SHP77 (cell line): ENCODE measurements at places on chromosomes 2 and 18.

DNA sequence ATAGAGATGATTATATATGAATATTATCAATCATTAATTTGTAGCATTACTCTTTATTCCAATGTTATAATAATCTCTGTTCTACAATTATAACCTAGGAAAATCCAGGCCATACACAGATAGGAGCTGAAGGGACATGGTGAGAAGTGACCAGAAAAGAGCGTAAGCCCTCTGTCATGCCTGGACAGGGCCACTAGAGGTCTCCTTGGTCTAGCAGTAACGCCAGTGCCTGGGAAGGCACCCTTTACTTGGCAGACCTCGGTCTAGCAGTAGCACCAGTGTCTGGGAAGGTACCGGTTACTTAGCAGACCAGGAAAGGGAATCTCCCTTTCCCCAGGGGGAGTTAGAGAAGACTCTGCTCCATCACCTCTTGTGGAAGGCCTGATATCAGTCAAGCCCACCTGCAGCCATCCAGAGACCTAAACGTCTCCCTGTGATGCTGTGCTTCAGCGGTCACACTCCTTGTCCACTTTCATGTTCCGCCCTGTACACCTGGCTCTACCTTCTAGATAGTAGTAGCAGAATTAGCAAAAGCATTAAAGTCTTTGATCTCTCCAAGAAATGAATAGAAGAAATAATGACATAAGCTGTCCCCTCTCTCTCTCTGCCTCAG, 447.5 kb upstream of the FSIP2 start:
- peak; percentile 49 for DNase-seq

GRCh38 chr18:6943143-6943542, 174.5 kb downstream of the LAMA1 start:
- DNase-seq = no peak

DNA sequence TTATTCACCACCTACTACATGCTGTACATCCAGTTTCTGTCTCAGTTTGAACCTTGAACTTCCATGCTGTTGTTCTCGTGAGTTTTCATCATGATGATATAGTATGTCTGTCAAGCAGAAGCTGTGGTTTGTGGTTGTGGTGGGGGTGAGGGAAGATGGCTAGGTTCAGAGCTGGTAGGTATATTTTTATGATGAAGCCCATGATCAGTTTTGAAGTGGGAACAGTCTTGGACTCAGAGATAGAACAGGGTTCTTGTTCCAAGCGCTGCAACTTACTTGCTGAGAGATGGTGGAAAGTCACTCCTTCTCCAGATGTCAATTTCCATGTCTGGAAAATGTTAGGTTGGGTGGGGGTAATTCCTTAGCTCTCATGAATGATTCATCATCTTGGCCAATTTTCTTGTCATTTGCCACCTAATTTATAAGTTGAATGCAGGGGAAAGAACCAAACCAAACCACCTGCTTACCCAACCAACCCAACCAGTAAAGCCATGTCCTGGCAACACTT, 21.6 kb downstream of the PMAIP1 start:
- no peak for DNase-seq

GRCh38 chr2:47241715-47242114, 86.6 kb upstream of the STPG4 start:
- no peak for DNase-seq

GRCh38 chr2:10167316-10167715, 44.8 kb downstream of the RRM2 start:
- no peak for DNase-seq

DNA sequence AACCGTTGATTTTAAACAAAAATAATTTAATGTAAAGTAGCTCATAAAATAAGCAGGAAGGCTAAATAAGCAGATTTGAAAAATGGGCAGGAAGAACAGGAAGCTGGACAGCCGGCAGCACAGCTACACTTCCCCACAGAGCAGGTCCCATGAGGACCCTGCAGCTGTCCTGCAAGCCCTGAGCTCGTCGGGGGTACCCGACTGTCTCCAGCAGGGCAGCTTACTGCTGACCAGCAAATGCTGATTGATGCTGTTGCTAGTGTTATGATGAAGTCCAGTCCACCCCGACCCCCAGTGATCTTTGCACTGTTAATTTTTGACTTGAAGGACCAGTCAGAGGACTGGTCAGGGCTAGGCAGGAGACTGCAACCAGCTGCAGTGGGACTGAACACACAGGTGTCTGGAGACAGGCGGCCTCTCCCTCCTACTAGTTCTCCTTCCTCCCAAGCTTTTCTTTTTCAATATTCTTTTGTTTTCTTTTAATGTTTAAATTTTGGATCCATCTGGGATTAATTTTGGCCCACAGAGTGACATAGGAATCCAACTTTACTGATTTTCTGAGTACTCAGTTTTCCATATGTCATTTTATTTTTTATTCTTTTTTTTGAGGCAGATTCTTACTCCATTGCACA, 27.7 kb downstream of the POLE4 start:
- no peak for DNase-seq

DNA sequence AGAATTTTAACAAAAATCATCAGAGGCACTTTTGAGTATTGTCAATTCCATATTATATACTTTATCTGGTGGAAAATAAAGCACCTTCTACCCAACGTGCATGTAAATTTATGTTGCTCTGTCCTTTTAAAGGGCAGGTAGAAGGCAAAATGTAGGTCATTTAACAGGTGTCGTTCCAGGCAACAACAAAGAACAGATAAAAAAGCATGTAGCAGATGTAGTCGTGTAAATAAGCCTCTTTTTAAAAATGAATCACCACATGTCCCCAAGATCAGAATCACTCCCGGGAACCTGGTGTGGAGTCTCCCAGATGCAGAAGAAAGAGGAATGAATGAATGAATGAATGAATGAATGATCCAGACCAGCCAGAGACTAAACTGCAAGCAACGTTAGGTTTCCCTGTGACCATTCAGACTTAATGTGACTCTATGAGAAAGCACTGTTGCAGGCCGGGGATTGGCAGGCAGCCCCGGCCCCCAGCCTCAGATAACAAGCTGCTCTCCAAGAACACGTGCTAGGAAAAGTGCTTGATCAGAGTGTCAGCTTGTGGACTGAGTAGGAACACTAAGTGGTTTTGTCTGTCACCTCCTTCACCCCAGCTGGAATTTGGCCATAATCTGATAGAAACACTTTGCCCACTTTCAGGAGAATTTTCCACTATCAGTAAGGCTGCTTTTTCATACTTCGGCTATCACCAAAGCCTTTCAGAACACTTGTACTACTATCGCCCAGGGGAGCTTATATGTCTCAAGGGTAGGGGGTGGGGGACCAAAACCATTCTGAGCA, 100.6 kb downstream of the CDK15 start:
- DNase-seq = no peak

DNA sequence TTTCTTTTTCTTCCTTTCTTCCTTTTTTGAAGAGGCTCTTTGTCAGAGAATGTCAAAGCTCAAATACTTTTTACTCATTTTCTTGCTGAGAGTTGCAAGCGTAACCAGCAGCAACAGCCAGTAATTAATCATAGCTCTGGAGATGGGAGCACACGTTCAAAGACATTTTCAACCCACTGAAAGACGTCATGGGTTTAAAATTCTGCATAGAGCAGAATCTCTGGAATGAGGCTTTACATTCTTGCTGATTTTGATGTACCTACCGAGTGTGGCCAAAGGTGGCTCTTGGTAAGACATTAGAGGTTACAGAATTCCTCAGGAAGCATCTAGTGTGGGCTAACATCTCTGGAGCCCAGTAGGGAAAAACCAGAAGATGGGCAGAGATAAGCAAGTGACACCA, 292.5 kb downstream of the MTX2 start:
- DNase-seq = no peak

GRCh38 chr2:30933496-30933895, 126.2 kb upstream of the CAPN13 start:
- no peak for DNase-seq

- no peak for DNase-seq
Observed at GRCh38 chr18:60976976-60977375, 356.3 kb upstream of the CDH20 start.

DNA sequence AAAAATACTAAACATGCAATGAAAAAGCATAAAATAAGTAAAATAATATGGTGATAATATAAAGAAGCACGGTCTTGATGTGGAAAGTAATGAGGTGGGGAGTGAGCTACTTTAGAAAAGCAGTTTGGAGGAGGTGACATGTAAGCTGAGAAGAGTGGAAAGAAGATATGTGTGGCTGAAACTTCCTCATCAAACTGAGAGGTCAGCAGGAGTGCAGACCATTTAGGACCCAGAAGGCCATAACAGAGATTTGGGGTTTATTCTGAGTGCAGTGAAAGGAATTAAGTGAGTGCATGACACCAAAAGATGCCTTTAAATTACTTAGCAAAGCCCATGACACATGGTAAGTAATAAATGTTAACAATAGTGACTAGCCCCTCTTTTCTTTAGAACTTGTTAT, 24.4 kb upstream of the TMEM182 start:
- no peak for DNase-seq

DNA sequence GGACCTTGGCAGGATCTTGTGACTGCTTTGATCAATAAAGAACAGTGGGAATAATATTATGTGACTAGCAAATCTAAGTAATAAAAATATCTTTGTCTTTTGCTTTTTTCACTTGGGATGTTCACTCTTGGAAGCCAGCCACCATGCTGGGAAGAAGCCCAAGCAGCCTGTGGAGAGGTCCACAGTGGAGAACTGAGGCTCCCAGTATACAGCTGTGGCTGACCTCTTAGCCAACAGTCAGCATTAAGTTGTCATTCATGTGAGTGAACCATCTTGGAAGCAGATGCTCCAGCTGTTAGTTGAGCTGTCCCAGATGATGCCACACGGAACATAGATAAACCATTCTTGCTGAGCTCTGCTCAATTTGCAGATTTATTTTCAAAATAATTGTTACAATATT, 160.0 kb downstream of the OSR1 start:
- DNase-seq = no peak

GRCh38 chr2:26752656-26753055, 11.4 kb upstream of the SLC35F6 start:
- DNase-seq = no peak

GRCh38 chr2:219626540-219626939, 890 bp upstream of the SLC4A3 start:
- DNase-seq = no peak

DNA sequence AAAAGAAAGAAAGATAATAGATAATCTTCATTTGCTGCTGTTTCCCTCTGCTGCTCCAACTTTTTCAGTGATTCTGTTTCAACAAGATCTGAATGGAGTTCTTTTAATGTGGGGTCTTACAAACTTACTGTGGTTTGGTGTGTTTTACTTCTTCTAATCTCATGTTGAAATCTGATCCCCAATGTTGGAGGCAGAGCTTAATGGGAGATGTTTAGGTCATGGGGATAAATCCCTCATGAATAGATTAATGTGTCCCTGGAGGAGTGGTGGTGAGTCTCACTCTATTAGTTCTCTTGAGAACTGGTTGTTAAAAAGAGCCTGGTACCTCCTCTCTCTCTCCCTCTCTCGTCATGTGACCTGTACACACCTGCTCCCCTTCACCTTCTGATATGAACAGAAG, 442.4 kb downstream of the EPHA4 start:
- DNase-seq = no peak

GRCh38 chr2:73707058-73707457, 30.1 kb downstream of the TPRKB start:
- no peak for DNase-seq

DNA sequence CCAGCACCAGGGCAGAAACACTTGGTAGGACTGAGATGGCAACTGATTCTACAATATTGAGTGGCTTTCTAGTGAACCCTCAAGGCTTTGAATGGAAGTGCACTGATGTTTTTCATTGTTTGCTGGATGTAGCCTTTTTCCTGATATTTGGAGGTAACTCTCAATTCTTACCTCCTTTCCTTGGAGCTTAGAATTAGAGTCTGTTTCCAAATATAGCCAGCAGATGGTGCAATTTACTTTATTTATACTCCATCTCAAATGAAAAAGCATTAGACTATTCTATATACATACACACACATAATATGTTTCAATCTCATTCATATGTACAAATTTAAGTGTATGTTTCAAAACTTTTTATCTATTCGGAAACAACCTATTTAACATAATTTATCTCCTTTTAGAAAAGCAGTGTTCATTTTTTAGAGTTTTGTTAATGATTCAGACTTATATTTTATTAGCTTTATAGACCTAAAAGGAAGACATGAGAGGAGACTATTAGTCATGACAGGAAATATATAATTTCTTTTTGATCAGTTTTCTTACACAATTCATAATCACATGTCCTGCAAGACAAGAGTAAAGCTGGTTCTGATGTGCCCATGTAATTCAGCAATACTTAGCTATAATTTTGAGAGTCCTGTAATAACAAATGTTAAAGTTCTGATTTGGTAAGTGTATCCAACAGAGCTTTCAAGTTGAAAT, 124.8 kb downstream of the NUP35 start:
- DNase-seq = peak; percentile 37

GRCh38 chr18:46859855-46860254, 57.5 kb downstream of the PIAS2 start:
- DNase-seq = no peak

DNA sequence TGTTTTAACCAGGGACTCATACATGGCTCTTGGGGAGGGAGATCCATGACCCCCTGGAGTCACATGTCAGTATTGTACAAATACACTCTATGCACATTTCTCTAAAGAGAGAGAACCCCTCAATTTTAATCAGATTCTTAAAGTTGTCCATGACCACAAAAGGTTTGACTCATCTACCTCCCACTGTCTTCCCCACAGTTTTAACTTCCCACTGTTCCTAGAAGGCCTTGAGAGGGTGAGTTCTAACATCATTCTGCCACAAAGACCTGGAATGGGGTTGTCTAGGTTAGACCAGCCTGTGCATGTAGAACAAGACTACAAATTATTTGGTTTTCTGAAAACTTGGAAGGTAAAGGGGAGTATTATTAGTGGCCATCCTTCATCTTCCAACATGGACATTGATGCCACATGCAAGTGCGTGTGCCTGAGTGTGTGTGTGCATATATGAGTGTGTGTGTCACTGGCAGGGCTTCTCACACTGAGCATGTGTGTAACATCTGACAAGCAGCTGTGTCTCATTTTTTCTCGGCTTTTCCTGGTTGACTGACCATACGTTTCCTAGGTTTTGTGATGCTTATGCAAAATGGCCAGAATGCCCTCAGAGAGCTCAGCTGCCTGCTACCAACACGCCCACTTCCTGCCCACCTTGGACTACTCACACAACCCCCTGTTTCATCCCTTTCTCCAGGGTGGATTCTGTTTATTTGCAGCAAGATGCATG, 94.6 kb upstream of the LGALSL start:
- no peak for DNase-seq

DNA sequence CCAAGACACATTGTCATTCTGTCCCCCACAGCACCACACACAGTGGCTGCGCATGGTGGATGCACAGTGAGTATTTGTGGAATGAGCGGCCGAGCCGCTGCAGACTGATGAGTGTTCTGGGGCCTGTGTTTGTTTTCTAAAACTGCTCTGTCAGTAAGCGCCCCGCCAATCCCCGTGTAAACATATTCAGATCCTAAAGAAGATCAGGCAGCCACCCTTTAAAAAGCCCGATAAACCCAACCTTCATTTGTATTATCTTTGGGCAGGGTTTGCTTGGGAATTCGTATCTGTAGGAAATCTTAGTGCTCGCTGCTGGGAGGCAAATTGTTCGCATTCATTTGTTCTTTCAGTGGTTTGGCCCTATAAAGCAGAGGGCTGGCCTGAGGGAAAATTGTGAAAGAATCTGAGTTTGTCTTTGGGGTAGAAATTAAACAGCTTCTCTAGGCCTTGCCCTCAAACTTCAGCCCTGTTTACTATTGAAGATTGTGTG, 68.6 kb downstream of the TGOLN2 start:
- DNase-seq = no peak
